ENCODE measurements at places on chromosomes 1 and 21.
A peak's percentile ranks its signal among the peaks of the same experiment; 100 is the strongest.

DNA sequence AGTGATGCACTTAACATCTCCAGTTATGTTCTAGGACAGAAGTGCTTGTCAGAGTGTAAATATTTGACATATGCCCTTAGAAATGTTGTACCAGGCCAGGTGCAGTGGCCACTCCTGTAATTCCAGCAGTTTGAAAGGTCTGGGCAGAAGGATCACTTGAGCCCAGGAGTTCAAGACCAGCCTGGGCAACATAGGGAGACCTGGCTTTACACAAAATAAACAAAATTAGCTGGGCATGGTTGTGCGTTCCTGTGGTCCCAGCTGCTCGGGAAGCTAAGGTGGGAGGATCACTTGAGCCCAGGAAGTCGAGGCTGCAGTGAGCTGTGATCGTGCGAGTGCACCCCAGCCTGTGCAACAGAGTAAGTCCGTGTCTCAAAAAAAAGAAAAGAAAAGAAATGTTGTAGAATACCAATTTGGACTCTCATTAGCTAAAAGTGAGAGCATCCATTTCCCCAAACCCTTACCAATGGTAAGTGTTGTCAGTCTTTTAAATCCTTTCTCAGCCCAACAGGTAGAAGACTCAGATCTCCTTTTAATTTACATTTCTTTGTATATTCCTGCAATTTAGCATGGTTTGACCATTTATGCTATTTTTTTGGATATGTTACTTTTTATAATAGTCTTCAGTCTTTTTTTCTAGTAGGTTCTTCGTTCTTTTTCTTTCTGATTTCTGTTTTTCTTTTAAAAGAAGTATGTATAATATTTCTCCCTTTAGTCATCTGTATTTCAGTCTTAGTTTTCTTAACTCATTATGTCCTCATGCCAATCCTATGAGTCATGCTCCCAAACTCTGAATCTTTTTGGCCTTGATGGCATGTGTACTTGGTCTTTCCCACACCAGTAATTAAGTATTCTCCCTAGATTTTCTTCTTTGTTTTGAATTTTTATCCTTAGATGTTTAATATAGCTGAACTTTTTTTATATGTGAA, 74.4 kb downstream of the CAMTA1 start:
- no peak for DNase-seq

DNA sequence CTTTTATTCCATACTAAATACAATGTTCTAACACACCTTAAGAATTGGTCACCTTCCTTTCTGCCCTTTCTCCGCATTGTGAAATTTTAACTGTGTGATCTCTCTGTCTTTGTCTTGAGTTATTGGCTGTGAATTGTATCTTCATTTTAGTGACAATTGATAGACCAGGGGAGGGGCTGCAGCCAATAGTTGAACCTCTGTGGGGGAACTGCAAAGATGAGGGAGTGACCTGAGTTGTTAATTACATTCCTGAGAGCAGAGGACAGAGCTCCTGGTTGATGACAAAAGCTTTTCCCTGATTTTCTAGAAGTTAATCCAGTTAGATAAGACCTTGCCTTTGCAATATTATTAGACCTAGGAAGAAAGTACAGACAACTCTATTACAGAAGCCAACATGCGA, 1535.7 kb downstream of the BRINP3 start:
- no peak for DNase-seq

- no peak for DNase-seq
Observed at GRCh38 chr1:219417610-219418009, 195.3 kb downstream of the ZC3H11B start.

- no peak for DNase-seq
Observed at GRCh38 chr21:29224006-29224405, 74.7 kb upstream of the BACH1 start.

- DNase-seq = no peak
Observed at GRCh38 chr1:15684042-15684461, at the start of gene PLEKHM2. Gene PLEKHM2 (plus strand): TSS chr1:15684320. CDS start chr1:15684559, 239 bp downstream.

GRCh38 chr21:25573409-25574206, 33.7 kb downstream of the MRPL39 start:
- DNase-seq = no peak

- no peak for DNase-seq
Observed at GRCh38 chr1:174036204-174036603, 14.0 kb upstream of the RC3H1 start.

DNA sequence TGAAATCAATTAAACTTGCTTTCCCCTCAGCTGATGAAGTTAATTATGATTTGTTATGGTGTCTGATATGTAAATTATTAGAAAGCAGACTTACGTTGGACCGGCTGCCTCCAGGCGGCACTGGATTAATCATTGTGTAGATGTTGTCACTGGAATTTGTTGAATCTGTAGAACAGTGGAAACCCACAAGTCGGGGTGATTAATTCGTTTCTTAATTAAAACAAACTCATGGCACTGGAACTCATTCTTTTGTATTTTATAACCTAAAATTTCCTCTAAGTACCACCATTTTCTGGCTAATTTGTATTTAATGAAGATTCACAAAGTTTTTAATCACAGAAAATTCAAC, 39.0 kb downstream of the MRPL37 start:
- no peak for DNase-seq

DNA sequence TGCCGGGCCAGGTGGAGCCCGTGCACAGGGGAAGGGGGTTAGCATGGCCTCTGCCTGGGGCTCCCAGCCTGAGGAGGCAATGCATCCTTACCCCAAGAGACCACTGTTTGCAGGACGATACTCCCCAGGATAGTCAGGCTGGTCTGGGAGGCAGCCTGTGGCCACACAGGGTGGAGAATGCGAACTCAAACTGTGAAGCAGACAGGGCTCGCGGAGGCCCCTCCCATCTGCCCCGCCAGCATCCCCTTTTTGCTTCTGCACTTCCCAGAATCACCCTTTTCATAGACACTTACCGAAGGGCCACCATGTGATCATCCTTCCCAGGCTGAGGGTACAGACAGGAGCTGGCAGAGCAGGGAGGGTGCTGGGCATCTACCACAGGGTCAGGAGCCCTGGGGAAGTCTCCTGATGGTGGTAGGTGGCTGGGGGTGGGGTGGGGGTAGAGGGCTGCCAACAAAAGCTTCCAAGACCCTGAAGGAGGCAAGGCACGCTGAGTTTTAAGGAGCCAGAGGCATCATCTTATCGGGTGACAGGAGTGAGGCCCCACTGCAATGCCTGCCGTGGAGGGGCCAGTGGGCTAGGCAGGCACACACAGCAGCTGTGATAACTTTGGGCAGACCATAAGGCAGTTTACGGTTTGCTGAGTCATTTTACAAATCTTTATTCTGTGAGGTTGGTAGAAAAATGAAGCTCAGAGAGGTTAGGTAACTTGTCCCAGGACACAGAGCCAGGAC, 31.3 kb upstream of the BTG2 start:
- DNase-seq = no peak

GRCh38 chr1:94795434-94795833, 24.7 kb upstream of the SLC44A3 start:
- DNase-seq = no peak

DNA sequence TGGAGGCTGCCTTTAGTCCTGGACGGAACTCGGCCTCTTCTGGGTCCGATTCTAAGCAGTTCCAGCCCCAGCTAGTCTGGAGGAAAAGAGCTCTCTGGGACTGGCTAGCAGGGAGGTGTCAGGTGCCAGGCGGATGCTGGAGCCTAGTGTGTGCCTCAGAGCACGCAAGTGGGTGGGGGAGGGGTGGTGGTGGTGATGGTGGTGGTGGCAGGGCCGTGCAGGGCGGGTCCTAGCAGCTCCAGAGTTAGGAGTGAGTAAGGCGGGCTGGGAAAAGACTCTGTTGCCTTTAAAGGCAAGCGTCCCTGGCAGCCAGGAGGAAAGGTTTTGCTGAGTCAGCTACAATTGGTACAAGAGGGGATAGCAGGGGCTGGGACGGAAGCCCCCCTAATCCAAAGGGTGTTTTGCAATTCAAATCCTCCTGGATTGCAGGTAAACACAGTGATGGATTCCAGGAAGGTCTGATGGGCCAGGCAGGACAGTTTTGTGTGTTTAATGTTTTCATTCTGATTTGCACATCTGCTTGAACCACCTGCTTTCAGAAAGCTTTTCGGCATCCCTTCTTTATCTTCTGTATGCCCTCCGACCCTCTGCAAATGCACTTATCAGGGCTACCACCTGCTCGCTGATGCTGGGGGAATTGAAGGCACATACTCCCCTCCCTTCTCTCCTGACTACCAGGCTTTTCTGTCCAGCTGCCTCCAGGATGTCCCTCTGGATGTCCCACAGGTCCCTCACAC, 4.1 kb upstream of the SLC2A1 start:
- peak; percentile 41 for DNase-seq

DNA sequence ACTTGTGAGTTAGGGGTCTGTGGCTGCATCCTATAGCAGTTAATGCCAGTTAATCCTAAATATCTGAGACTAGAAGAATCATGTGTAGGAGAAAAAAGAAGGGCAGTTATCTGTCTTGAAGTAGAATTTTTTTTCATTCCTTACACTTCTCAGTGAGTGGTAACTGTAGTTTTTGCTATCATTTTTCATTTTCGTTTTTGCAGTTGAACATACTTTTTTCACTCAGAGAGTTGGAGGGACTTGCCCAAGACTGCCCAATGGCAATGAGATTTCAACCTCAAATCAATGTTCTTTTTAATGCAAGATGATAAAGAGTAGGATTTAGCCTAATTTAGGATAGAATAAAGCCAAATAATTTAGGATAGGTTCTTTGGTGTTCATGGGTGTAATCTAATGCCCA, 5.5 kb downstream of the PRDX6 start:
- DNase-seq = no peak

DNA sequence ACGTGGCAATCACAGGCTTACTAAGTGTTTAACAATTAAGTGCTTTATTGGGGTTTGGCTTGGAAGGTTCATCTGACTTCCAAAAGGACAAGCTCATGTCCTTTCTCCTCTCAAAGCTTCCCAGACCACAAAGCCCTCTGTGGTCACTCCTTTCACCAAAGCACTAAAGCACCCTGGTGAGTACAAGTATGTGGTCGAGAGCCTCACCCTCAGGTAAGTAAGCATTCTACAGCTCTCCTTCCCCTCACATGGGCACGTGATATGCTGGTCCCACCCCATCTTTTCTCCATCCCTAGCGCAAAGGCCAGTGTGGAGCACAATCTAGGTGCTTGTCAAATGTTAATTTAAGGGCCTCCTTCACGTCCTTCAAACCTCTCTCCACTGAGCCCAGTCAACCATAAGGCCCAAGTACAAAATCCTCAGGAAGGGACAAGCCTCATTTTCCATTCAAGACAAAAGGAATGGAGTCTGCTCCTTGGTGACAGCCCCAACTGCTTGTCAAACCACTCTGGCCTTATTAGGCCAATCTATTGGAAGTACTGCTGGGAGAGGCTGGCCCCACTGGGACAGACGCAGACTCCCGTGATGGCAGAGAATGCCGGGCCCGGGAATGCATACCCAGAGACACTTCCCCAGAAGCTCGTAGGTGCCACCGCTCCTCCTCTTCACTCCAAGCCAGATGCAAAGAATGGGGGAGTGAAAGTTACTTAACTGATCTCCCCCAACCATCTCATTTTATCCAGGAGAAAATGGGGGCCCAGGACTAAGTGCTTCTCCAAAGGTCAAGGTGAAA, 7.8 kb downstream of the STMN1 start:
- DNase-seq = no peak

GRCh38 chr1:77888081-77888780, at the start of gene NEXN:
Gene NEXN (plus strand): TSS chr1:77888624. CDS start chr1:77916107, 27,483 bp downstream.
- DNase-seq = no peak

- peak; percentile 17 for DNase-seq
Observed at GRCh38 chr1:31663622-31664452, 19.2 kb upstream of the PEF1 start.

DNA sequence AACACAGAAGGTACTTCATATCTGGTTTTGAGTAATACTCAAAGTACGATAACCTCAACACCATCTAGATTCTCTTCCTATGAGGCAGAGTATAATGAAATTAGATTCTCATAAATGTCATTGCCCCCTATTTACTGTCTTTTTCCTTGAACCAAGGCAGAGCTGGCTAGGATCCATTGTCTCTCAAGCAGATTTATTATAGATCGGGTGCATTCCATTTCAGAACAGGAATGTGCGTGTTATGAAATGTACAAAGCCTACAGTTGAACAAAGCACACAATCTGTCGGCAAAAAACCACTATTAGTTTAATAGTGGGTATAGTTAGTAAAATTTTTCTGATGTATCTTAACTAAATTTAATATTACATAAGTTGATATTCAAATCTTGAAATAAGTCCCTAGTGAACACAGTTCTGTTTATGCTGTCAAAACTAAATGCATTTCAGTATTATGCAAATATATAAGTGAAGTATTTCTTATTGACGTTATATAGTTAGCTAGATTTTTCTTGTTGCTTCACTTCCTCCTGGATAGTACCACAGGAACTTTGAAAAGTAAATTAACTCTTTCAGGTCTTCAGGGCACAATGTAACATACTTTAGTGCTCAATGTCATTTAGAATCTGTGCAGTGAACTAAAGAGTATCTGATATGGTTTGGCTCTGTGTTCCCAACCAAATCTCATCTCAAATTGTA, 92.1 kb downstream of the DDAH1 start:
- DNase-seq = no peak

- DNase-seq = no peak
Observed at GRCh38 chr21:33266789-33267135, 595 bp downstream of the IL10RB start.

- peak; percentile 65 for DNase-seq
Observed at GRCh38 chr1:20486457-20487235, 636 bp upstream of the CAMK2N1 start.

DNA sequence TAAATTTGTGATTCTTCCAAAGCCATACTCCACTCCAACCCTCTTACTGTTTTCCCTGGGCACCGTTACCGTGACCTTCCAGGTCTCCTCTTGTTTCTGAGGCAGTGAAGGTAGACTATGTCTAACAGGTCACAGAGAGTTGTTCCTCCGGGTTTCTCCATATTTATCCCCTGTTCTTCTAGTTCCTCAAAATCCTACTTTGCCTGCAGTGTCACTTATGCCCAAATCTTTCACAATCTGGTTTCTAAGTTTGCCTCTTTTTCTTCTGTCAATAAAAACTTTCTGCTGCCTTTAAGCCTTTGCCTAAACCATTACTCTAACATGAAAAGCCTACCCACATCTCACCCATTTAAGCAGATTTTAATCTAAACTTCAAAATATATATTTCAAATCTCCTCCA, 87.7 kb downstream of the C4BPA start:
- DNase-seq = no peak
